ENCODE measurements at places on chromosomes 13 and 19. TPM values are rescaled to one million over a fixed set of nuclear protein-coding genes. Genes with fewer than 3 reads are reported as not detected.

DNA sequence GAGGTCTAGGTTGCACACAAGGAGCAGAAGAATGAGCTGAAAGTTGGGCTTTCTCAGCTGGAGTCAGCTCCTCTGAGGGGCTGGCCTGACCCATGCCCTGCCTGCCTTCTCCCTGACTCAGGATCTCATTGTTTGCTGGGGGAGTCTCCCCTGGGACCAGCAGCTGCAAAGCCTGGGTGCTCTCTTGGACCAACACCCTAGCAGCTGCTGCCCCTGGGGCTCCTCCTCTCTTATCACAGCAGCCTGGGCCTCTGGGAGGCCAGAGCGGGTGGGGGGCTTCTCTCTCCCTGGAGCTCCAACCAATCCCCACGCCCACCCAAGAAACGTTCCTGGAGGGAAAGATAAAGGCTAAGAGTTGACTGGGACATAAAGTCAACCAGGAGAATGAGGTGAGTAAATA is 1.6 kb upstream of the FCGBP start:
- no peak for DNase-seq

- DNase-seq: no peak
Observed at GRCh38 chr13:40813667-40814454, 24.4 kb downstream of the SLC25A15 start.

DNA sequence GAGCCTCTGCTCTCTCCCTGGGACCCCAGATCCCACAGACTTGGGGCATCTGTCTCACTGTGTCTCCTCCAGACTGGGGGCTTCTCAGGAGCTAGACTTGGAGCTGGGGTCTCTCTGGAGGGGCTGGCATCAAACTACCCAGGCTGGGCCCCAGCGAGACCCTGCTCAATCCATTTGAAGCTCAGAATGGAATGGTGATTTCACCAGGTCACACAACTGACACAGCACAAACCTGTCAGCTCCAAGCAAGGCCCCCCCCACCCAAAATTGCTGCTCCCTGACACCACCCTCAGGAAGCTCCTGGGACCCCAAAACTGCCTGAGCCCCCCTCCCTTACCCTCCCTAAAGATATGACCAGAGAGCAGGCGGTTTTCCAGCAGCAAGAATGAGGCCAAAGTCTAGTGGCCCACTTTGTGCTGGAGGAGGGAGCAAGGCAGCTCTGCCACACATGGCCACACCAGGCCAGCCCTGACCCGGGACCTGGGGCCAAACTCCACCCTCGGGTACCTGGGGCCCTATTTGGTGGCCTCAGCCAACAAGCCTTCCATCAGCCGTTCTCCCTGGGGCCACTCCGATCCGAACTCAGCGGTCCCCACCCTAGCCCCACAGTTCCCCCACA is 2.4 kb downstream of the NR2F6 start:
- DNase-seq: no peak

LRRC63 gene
- total RNA-seq: 0.42 TPM

KLHL1 gene
- not detected for total RNA-seq

GGN gene
- total RNA-seq: 2.2 TPM

MBD3L2 gene
- total RNA-seq: not detected

Data from posterior vena cava (tissue), 2 donors.